ENCODE measurements at places on chromosomes 12 and 14.

- DNase-seq, result no peak
Observed at GRCh38 chr12:60539592-60539991, 943.8 kb downstream of the SLC16A7 start.

DNA sequence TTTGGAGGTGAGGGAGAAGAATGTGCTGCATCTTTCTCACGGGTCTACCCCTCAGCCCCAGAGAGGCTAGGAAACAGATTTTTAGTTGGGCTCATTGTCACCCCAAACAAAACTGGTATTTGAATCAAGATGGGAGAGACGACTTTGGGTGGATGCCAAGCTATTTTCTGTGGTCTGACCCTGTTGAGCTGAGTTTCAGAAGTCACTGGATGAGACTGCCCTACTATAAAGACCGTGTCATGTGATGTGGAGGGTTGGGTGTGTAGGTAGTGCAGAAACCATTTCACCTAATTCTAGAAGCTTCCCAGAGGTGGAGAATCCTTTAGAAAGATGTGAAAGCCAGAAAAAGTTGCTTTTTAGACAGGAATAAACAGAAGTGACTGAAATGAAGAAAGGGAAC, 60.2 kb downstream of the IFT43 start:
- DNase-seq, result no peak

DNA sequence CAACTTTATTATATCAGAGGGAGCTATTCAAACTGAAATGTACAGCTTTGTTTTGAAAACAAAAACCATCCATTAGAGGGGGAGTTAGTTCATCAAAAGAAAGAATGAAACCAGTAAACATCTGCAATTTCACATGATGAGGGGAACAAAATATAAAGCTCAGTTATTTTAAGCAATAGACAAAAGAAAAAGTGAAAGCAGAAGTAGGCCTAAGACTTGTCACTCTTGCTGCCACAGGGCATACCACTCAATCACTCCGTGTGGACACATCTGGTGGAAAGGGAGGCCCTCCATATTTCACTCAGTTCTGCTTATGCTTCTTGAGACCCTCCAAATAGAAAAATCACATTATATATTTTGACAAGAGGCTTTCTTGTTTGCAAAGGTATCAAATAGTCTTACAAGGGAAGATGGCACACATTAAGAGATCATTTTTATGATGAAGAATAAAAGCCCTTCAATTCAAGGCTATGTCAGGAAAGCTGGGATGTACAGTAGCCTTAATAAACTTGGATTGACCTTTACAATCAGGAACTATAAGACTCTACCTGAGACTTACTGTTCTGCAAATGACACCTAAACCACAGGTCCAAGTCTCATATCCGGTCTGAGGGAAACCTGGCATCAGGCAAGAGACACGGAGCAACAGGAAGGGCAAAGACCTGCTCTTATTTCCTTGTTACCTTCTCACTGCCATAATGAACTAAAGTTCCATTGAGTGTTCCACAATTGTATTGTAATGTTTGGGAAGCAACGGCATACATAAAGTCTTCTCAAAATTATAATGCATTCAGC, 222.5 kb upstream of the GRIP1 start:
- DNase-seq, result no peak

- DNase-seq, result no peak
Observed at GRCh38 chr14:93522221-93522620, 91.5 kb downstream of the UNC79 start.

DNA sequence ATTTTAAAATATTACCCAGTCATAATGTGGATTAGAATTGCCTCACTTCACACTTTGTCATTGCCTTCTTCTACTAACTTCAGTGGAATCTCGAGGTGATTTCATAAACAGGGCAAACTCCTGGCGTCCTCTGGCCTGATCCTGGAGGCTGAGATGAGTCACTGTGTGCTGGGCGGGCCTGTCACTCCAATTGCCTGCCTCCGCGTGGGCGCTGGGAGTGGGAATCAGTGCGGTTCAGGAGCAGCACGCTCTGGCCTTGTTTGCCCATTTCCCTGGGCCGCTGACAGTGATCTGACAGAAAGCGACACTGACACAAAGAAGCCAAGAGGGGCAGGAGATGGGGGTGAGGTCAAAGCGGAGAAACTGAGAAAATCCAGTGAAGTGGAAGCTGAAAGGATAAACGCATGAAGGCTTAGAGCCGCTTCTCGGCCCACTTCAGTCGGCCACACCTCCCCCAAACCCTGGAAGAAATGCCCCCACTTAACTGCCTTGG, 29.7 kb downstream of the LGR5 start:
- no peak for DNase-seq

GRCh38 chr12:50120521-50120920, 8.5 kb downstream of the COX14 start:
- no peak for DNase-seq

GRCh38 chr12:4932576-4932975, 22.9 kb downstream of the KCNA1 start:
- DNase-seq, result no peak

- no peak for DNase-seq
Observed at GRCh38 chr12:124524231-124524925, 43.0 kb downstream of the NCOR2 start.

DNA sequence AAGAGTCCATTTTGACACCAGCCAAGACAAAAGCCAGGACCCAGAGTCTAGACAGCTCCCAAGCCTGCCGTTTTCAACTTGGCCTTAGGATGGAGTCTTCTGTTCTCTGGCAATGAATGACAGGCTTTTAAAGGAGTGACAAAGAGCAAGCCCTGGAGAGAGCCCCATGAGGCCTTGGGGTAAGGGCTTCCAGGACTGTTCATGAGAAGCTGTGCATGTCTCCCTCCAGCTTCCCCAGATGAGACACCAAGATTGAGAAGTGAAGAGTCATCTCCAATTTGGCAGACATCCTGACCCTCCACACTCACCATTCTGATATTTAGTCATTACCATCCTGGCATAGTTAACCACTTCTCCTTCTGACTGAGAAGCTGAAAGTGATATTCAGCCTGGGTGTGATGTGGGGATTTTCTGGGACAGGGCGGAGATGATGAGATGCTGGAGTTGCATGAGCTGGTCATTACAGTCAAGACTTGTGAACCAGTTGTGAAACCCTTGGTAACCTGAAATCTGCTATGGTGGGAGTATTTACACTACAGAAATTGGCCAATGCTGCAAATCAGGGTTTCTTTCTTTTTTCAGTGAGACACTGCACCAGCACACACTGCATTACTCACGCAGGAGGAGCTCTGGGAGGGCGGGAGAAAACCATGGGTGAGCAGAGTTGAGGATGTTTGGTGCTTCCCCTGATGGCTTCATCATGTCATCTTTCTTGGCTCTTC, 77.8 kb downstream of the VCPKMT start:
- no peak for DNase-seq

- DNase-seq, result no peak
Observed at GRCh38 chr14:64442300-64442988, 22.9 kb upstream of the AKAP5 start.

DNA sequence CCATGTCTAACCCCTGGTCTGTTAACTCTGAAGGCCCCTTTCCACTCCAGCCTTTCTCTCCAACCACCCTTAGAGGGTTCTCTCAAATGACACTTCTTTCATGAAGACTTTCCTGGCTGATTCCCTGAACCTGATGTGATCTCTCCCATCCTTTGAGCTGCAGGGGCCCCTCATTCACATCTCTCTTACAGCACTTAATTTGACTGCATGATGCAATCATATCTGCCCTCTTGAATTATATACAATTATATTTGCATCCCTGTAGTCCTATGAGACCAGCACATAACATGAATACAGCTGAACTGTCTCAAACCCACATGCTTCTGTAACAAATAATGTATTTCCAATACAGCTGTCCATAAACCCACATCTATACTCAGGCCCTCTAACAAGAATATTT, 56.4 kb downstream of the PPP2R5E start:
- peak; percentile 8 for DNase-seq
